ENCODE measurements at places on chromosomes 2 and 18. TPM values are rescaled to one million over a fixed set of nuclear protein-coding genes. Genes with fewer than 3 reads are reported as not detected.
A peak's percentile ranks its signal among the peaks of the same experiment; 100 is the strongest.

GRCh38 chr18:38602341-38602740 lies 1036.7 kb upstream of the CELF4 start:
- DNase-seq, result no peak
- no peaks in the 10 kb centered on the region for H3K27me3 ChIP-seq
- no peak overlapping the region for H3K27ac ChIP-seq
- H3K36me3 ChIP-seq, result no peaks in the 10 kb centered on the region
- H3K4me3 ChIP-seq, result no peak overlapping the region

- DNase-seq, result no peak
- no peaks in the 10 kb centered on the region for H3K36me3 ChIP-seq
- H3K4me3 ChIP-seq, result no peak overlapping the region
- no peak overlapping the region for H3K27ac ChIP-seq
These were observed 52.1 kb upstream of the CNGA3 start for GRCh38 chr2:98293931-98294687.

DNA sequence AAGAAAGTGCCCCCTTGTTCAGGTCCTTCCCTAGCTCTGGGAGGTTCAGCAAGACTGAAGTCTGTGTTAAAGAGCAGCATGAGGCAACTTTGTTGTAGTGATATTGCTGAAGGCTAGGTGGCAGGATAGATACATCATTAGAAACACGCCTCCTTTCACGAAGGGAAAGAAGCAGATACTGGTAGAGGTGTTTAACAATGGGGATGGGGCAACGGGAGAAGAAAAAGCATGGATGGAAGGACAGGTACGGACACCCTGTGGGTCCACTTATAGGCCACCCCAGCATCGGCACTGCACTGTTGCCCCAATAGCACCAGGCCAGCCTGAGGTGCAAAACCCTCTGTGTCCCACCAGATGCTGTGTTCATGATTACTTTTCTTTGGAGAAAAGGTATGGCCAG lies 3.5 kb upstream of the IGFBP5 start:
- DNase-seq, result peak; percentile 63
- no peaks in the 10 kb centered on the region for H3K27me3 ChIP-seq
- no peaks in the 10 kb centered on the region for H3K36me3 ChIP-seq

TGFA gene
- 1.1 TPM for total RNA-seq

RAMP1 gene
- total RNA-seq, result 788 TPM

Data from sigmoid colon (tissue), 7 donors.